Brain (organoid and tissue), 16 donors: ENCODE measurements at places on chromosomes 3 and 15. TPM values are rescaled to one million over a fixed set of nuclear protein-coding genes. Genes with fewer than 3 reads are reported as not detected.

GRCh38 chr15:92023965-92024364 is 170.5 kb downstream of the SLCO3A1 start:
- DNase-seq: no peak

The SLC9C1 gene
- polyA plus RNA-seq: not detected

The CLDN1 gene
- 0.44 TPM for polyA plus RNA-seq

- no peak for DNase-seq
Measured at GRCh38 chr15:45863881-45864580, 229.2 kb downstream of the SQOR start.

DNA sequence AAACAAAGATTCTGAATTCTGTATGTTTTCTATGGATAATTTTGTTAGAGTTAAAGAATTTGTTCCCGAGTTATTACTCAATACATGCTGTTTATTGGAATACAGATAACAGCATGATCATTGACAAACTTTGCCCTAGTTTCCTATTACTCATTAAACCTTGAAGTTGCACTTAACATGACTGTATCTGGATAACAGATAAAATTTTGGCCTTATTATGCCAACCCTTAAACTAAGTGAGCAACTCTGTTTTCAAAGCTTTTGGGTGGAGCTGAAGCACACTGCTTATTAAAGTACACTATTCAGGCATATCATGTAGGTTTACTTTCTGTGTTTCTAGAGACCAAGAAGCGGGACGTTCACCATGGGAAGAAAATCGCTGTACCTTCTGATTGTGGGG is at the start of gene AADAC:
AADAC (plus strand) TSS at position 318 of the 400 bp plus-strand sequence; CDS start at position 365, 47 bp downstream.
- DNase-seq: no peak

DNA sequence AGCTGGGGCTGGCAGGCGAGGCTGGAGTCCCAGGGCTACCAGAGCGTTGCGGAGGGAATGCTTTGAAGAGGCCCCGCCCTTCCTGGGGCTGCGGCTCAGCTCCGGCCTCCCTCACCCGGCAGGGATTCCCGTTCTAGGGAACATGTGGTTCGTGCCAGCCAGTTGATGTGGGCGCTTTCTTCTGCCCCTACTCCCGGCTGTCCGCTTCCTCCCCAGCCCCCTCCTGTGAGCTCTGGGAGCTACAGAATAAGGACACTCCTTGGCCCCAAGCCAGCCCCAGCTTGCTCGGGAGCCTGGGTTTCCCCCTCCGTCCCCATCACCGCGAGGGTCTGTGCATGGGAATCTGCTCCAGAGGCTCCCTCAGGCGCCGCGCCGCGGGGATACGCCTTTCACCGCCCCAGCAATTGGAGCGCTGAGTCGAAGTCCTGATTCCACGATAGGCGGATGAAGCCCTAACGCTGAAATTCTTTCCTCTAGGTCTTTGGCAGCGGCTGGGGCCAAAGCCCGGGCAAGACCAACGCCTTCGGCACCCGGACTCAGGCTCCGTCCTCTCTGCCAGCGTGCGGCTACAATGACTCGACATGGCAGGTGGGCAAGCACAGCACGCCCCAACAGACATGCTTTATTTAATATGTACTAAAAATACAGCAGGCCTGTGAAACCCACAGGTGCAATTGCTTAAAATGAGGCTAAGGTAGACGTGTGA is 69.5 kb downstream of the KLF15 start:
- DNase-seq: peak; percentile 92

The TEX55 gene
- 0.37 TPM for polyA plus RNA-seq

GRCh38 chr15:57308170-57308545 is 68.1 kb upstream of the CGNL1 start:
- no peak for DNase-seq

The TGM4 gene
- not detected for polyA plus RNA-seq

- DNase-seq: no peak
Measured at GRCh38 chr3:51559961-51560360, 21.4 kb downstream of the RAD54L2 start.

DNA sequence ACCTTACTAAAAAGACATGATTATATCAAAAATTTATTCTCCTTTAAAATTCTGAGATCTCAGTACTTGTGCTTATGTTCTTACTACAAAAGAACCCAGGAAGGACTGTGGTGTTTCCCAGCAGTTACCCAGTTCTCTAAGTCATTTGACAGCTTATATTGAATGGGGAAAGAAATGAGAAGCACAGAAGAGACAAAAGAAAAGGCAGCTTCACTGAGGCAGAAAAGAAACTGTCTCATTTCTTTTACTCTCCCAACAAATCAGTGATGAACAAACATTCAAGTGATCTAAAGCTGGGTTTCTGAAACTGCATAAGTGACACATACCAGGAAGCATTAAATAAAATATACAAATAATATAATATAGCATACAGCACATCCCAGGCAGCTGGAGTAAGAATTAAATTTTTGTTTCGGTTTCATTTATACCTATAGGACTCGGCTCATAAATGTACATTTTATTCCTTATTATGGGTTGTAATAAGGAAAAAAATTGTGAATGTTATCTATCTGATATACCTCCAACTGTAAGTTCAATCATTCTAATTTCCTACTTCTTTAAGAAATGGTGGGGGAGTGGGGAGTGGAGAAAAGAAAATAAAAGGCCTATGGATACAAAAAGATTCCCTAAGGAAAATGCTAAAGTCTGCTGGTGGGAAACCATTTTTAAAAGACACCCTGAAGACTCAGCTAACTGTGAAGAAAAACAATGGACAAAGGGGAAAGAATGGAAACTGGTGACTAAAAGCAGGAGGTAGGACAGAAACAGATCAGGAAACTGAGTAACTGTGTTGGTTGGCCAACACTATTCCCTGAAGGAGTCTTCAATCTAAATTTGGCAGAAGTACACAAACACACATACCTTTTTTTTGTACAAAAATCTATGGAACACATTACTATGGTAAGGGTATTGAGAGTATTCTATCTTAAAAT is 156.8 kb downstream of the TBC1D5 start:
- peak; percentile 8 for DNase-seq

DNA sequence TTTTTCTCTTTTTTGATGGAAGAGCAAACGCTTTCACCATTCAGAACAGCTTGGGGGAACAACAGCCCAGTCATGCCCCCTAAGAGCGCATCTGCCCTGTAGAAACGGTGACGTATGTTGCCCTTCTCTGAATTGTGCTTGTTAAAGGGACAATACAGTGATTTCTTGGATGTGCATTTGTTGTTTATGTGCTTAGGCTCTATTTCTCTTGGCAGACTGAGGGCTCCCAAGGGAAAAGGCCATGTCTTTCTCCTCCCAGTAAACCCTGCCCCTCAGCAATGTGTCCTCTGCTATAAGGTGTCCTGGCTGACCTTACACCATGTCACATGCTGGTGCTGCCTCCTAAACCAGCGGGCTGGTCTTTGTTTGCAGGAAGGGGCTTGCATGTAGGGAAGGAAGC is 346.1 kb downstream of the EPHB1 start:
- DNase-seq: peak; percentile 23

DNA sequence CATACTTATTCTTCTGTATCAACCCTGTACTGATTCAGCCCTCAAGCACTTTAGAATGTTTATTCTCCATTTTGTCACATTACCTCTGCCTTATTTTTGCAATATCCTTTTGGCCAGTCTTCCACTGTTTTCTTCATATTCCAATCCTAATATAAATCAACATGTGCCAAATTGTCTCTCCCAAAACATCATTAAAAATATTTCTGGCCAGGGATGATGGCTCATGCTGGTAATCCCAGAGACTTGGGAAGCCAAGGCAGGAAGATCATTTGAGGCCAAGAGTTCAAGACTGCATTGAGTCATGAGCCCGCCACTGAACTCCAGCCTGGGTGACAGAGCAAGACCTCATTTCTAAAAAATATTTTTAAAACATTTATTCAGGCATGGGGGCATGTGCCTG is 641.4 kb upstream of the CBLB start:
- DNase-seq: no peak

GRCh38 chr3:11717301-11717700 is 73.6 kb upstream of the VGLL4 start:
- DNase-seq: no peak

DNA sequence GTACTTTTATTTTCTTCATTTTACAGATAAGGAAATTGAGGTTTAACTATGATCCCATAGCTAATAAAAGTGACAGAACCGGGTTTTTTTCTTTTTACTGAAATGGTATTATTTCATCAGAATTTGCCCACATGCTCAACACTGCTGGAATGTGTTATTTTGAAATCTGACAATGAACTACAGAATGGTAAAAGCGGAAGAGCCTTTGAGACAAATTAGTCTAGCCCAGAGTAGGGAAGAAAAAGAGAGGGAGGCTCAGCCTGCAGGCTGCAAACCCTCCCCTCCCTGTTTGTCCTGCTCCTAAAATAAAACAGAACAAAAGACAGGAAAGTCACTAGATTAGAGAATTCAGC is 100.3 kb upstream of the LIPC start:
- no peak for DNase-seq

The DCLK3 gene
- 0.88 TPM for polyA plus RNA-seq
